ENCODE measurements at places on chromosomes 3 and 15.

DNA sequence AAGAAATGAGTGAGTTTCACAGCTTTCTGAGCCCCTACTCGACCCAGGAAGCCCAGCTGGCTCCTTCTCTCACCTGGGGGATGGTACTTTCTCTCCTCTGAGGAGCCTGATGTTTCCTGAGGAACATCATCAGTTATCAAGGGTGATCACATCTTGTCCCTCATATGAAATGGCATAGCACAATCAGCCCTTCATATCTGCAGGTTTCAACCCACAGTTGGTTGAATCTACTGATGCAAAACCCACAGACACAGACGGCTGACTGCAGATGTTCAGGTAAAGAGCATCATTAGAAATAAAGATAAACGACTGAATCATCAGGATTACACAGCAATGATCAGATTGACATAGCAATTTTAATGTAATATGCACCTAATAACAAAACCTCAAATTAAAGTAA is 93.6 kb upstream of the OSTN start:
- no peak for DNase-seq

DNA sequence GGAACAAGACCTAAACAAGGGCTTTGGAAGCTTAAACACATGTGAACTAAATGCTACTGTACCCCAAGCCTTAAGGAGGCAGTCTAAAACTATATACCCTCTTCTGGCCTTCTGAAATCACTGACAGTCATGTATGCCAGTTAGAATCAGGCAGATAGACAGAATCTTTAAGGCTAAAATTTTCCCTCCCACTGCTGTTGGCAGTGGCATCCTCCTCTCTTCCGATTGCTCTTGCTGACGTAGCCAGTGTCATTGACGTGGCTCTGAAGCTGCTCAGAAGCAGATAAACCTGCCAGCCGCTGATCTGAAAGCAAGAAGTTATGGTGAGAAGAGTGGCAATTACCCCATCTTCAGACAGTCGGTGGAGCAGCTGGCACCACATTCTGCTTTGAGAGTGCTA is 3.3 kb downstream of the RYR3 start:
- no peak for DNase-seq

DNA sequence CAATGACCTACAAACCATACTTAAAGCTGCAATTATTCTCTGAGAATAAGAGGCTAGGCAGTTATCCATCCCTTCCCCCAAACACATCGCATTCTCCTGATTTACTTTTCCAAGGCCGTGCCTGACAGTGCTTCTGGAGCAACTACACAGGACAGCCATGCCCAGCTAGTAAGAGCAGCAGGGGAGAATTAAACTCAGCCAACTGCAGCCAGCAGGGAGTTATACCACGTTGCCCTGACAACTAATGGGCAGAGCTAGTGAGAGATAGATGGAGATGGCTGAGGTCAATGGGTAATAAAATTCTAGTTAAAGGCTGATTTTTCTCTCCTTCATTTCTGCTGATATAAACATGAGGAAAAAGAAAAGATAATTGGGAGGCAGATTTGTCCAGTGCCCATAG is 193.8 kb upstream of the PPP2R3A start:
- no peak for DNase-seq

- no peak for DNase-seq
Measured at GRCh38 chr3:172701751-172702150, 9.1 kb downstream of the NCEH1 start.

DNA sequence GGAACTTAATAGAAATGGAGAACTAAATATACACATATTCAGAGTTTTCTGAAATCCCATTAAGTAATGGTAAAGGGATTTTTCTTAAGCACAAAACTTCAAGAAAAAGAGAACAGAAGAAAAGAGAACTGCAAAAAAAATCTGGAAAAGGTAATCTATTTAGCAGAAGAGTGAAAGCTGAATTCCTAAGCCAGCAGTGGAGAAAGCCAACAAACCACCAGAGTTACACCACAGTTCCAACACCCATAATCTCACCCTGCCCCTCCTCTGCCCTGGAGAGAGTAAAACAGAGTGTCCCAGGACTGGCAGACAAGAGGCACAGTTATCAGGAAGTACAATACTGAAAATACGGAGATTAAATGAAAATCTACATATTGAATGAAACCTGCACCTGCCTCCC is 29.4 kb downstream of the TP53BP1 start:
- no peak for DNase-seq

DNA sequence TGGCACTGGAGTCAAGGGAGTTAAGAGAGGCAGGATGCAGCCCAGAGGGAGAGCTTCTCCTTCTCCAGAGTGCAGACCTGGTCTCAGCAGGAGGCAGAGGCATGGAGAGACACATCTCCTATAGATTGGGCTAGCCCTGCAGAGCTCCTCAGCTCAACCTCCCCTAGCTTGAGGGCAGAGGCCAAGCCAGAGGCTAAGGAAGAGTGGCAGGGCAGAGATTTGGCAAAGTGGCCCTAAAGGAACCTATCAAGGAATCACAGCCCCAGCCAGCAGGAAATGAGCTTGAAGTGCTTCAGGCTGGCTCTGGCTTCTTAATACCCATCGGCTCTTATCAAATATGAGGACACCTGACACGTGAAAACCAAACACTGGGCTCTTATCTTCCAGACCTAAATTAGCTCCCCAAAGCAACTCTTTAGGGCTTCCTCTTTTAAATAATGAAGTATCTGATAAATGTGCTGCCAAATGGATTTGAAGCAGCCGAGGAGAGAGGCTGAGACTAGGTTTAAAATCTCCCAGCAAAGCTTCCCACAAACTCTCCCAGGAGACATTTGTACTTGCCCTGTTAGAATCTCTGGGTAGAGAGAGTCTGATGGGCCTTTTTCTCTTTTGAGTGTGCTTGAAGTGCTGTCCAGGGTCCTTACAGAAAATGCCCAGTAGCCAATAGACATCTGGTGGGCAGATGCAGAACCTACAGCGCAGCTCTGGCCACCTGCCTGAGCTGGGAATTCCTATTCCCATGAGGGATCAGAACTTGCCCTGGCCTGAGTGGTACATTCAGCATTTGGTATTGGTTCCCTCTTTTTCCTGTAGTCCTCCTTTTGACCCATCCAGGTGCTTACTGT is 271.4 kb downstream of the CLSTN2 start:
- DNase-seq: no peak

GRCh38 chr3:72205297-72205826 is 420.4 kb upstream of the PROK2 start:
- no peak for DNase-seq

- DNase-seq: no peak
Measured at GRCh38 chr3:196872316-196872715, 4.6 kb downstream of the SENP5 start.

GRCh38 chr15:59274126-59274970 is 67.7 kb downstream of the LDHAL6B start:
- no peak for DNase-seq

DNA sequence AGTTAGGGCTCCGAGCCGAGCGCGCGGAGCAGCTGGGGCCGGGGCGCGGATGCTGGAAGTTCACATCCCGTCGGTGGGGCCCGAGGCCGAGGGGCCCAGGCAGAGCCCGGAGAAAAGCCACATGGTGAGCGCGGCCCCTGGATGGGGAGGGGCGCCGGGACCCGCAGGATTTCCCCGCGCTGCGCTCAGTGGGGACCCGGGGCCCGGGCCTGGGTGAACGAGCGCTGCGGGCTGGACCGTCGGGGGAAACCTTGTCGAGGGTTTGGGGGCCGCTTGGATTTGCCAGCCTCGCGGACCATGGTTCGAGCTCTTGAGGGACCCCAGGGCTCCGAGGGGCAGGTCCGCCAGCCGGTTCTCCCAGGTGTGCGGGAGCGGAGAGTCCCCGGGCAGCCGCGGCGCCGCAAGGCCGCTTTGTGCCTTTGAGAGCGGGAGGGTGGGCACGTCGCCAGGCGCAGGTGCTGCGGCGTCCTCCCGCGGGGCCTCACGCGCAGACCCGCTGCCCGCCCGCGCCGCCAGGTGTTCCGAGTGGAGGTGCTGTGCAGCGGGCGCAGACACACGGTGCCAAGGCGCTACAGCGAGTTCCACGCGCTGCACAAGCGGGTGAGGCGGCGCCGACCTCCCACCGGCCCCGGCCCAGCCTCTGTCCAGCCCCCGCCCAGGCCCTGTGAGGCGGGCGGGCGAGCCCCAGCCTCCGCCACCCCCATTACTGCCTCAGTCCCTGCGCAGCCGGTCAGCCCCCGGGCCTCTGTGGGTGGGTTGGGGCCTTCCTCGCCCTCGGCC is at the start of gene SNX22:
SNX22 (plus strand) TSS at position 5 of the 780 bp plus-strand sequence; CDS start at position 50, 45 bp downstream.
- DNase-seq: peak; percentile 26

DNA sequence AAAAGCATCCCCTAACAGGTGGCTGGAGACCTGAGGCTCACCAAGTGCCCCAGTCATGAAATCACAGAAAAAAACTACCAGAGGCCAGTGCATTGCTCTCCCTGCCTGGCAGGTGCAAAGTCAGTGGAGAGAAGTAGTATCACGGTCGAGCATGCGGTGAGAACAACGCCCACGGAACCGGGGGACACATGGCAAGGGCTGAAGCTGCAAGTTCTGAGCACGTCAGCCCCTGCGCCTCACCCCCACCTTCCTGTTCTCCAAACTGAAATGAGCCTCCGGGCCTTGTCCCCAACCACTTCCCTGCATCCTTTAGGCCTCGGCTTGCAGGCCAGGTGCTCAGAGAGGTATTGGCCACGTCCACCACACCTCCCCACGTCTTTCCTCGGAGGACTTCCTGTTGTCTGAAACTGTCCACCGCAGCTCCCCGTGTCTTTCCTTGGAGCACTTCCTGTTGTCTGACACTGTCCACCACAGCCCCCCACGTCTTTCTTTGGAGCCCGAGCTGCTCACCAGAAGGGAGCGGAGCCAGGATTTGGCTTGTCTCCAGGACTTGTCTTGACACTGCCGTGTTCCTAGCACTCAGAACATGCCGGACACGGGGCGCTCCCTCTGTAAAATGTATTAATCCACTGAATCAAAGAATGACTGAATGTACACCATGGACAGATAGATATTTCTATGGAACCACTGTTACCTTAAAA is 43.9 kb downstream of the NSMCE3 start:
- DNase-seq: no peak

DNA sequence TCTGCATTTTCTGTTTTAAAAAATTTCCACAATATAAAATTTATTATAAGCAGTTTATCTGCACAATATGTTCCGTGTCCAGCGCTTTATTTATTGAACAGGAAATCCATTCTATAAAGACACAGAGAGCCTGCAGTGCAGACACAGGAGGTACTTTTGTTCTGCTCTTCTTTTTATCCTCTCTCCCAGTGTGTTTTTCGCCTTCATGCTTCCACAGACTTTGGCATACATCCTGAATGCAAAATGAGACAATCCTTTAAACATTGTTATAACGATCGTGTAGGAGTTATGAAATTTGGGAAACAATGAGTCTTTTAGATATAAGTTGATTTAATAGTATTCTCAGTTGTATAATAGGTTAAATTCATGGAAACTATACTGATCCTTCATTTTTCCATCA is 749.2 kb downstream of the NAALADL2 start:
- DNase-seq: no peak

- DNase-seq: no peak
Measured at GRCh38 chr3:97949110-97949485, 23.1 kb downstream of the RIOX2 start.

DNA sequence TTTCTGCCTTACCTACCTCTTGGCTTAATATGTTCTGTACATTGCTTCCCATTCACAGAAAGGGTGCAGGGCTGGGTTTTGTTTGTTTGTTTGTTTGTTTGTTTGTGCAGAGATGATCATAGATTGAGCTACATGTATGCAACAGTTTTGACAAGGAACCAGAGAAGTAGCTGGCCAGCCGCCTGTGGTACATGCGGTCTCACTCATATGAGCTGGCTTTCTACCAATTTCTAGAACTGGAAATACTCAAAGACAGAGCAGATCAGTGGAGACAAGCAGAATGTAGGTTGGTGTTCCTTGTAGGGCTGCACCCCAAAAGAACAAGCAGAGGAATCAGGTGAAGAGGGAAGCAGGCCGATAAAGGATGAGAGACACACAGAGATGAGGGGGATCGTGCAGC is 502.7 kb downstream of the SOX2 start:
- no peak for DNase-seq

DNA sequence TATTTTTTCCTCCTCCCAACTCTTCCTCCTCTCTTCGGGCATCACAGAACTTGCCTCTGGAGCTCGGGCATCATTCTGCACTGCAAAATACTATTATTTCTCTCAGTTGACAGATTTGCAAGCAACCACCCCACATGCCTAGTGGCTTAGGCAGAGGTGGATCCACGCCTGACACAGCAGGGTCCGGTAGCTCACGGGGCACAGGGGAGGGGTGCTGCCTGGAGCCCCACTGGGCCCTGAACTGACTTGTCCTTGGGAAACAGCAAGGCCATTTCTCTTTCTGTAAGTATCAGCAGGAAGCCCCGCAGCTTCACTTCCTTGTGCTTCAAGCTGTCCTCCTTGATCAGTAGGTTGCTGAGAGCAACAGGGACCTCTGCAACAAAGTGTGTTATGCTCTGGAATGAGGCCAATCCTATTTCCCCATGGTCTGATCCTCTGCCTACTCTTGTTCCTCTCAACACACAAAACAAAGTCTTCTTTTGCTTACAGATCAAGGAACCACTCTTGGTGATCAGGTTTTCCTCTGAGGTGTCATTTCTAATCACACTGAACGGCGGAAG is 69.1 kb downstream of the FAM174B start:
- no peak for DNase-seq

GRCh38 chr15:42843699-42844098 is 76.9 kb downstream of the TTBK2 start:
- no peak for DNase-seq

- DNase-seq: no peak
Measured at GRCh38 chr15:25375557-25375956, 63.3 kb downstream of the UBE3A start.

GRCh38 chr15:79595995-79596622 is 164.0 kb downstream of the MINAR1 start:
- peak; percentile 96 for DNase-seq

- DNase-seq: no peak
Measured at GRCh38 chr3:65617209-65617608, 421.5 kb downstream of the MAGI1 start.

DNA sequence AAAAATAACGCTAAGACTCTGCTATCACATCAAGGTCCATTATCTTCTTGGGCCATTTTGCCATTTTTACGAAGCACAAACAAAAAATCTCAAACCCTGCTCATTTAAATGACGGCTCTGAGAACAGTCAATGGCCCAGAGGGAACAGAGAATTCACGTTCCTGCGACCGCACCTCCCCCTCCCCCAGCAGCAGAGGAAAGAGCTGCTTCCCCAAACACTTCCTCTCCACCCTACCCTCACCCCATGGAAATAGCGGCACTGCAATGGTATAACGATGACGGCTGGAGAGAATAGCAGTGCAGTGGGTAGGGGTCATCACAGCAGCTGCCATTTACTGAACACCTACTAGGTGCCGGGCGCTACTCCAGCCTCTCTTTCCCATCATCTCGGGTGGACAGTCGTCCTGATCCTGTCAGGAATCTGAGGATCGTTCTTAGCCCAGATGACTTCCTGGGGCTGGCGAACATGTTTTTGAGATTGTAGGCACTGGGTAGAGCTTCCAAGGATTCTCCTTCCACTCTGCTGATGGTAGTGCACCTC is 113.3 kb downstream of the IQSEC1 start:
- DNase-seq: no peak

DNA sequence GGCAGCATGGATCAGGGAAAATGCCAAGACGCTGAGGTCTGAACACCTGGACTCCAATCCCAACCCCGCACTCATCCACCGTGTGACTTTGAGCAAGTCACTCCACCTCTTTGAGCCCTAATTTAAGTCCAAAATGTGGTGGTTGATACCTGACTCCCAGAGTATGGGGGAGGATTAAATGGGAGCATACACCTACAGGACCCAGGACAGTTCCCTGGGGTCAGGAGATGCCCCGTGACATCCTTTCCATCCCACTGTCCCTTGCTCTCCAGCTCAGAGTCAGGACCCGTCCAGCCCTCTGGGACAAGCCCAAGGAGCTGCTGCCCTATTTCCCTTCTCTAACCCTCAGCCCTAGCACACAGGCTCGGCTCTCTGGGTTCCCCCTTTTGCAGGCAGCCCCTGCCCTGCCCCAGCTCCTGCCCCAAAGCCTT is 276.4 kb downstream of the XXYLT1 start:
- no peak for DNase-seq

Data from MM.1S (cell line).